ENCODE measurements at places on chromosomes 3 and 15.

- no peak for DNase-seq
Measured at GRCh38 chr15:52146261-52146660, 33.7 kb upstream of the BCL2L10 start.

GRCh38 chr3:128698211-128699047 lies 27.6 kb upstream of the RAB7A start:
- DNase-seq, result no peak

DNA sequence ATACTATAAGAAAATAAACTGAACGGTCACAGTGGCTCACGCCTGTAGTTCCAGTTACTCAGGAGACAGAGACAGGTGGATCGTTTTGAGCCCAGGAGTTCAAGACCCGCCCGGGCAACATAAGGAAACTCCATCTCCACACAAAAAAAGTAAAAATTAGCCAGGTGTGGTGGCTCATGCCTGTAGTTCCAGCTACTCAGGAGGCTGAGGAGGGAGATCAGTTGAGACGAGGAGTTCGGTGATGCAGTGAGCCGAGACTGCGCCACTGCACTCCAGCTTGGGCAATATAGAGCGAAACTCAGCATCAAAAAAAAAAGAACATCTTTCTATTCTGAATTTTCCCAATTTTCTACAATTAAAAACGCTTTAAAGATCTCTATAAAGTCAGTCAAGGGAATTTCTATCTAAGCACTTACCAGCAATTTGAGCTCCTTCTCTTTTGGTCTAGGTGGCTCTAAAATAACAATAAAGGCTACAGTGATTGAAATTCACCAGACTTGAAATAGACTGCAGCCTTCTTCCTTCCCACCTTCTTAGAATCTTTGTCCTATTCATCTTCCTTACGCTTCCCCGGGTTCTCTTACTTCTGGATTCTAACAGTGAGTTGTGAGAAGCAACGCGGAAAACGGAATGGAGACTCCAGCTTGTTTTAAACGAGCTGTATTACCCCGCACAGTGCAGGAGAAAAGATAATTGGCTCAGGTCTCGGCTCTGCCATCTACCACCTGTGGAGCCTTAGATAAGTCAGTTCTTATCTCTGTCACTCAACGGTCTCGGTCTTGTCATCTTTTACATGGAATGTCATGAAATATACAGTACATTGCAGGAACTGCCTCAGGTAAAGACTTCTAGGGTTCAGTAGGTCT lies 812 bp upstream of the SEC62 start:
- DNase-seq, result no peak

GRCh38 chr3:194908496-194908895 lies 222.8 kb downstream of the FAM43A start:
- DNase-seq, result no peak

GRCh38 chr15:92393980-92394308 lies 263 bp downstream of the ST8SIA2 start:
- no peak for DNase-seq

DNA sequence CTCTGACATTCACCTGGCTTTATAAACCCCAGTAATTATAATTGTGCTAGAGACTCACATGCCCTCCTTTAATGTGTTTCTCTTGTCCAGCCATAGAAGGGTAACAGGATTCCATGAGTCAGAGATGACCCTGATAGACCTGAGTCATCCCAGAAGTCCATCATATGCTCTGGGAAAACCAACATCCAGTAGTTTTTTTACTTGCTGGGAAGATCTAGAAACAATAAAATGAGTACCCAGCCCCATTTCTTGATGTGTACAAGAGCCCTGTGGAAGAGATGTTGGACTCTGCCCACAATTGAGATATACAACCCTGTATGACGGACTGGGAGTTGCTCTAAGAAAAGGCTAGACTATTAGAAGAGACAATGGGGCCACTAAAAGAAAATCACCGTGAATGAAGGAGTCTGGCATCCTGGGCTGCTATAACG lies 22.4 kb upstream of the THUMPD3 start:
- peak; percentile 91 for DNase-seq

- no peak for DNase-seq
Measured at GRCh38 chr15:80214910-80215309, 37.1 kb downstream of the CTXND1 start.

DNA sequence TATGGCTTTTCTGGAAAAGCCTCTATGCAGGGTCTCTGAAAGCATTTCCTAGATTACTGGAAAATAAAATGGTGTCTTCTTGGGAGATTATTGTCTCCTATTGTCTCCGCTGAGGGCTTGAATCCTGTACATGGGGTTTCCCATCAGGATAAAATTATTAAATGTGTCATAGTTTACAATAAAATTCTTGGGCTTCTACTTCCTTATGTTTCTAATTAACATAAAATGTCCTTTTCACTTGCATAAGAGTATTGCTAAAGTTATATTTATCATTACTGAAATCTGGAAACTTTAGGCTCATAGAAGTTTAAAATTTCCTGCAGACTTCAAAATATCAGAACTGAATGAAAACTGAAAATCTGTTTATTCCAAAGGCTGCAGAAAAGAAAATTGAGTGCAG lies 595.5 kb upstream of the AGTR1 start:
- no peak for DNase-seq

- DNase-seq, result peak; percentile 50
Measured at GRCh38 chr15:25690673-25691543, 172.2 kb downstream of the ATP10A start.

DNA sequence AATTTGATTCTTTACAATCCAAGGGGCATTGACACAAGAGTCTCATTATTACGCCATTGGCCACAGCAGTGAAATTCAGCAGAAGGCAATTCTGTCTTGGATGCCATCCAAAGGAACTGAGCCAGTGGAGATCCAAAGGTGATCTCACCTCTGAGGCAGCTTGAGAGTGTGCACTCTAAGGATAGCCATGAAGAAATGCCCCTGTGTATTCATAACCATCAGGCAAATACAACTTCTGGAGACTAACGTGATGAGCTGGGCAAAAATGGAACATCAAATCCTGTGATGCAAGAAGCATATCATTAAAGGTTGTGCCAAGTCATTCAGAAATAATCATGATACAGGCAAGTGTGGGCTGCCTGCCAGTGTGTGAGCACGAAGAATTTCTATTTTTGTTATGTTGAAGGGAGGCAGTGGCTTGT lies 41.4 kb downstream of the ROBO2 start:
- peak; percentile 69 for DNase-seq

- DNase-seq, result peak; percentile 84
Measured at GRCh38 chr15:62607643-62608042, 434.9 kb upstream of the TPM1 start.

GRCh38 chr15:31070867-31071266 lies 30.7 kb downstream of the TRPM1 start:
- DNase-seq, result no peak

DNA sequence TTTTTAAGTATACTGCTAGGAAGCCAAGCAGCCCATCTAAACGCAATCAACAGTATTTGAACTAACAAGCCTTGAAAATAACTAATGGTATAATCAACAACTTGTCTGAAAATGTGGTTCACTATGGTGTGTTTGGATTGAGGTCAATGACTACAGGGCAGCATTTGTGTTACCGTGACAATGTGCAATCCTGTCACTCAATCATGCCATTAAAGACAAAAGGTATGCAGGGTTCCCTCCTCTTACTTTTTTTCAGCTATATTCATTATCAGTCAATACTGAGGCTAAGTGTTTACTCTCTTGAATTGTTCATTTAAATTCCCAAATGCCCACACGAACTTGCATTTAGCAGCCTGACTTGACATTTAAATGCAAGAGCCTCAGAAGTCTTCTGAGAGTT lies 1099.3 kb upstream of the EPHA6 start:
- DNase-seq, result no peak

DNA sequence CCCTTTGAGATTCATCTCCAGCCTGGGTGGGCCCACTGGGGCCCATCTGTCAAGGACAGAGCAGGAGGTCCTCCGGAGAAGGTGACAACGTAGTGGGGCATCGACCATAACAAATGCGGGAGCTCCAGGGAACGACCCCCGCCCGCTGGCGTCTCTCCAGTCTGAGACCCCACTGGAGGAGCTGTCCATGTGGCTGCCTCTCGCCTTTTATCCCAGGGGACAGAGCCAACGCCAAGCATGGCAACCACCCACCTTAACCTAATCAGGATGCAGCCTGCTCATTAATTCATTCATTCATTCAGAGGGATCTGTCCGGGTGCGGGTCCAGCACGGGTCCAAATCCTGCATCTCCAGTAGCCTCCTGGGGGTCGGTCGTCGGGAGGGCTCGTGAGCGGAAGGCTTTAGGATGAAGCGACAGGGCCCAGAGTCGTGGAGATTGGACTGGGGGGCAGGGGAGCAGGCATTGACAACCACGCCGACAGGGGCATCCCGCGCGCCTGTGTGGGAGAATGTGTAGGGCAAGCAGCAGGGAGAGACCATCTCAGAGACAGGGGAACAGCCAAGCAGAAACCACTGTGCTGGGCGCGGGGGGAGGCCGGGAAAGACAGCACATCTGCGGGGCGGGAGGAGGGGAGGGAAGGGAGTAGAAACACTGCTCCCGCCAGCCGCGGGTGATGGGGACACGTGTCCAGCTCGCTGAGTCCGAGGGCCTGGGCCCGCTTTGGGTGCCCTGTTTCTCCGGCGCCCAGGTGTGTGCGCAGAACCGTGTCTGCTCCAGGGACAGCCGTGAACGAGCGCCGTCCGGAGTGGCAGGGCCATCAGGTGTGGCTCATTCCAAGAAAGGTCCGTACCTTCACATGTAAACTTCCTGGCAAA lies 1.9 kb downstream of the PIGZ start:
- DNase-seq, result no peak

- DNase-seq, result no peak
Measured at GRCh38 chr15:82966671-82967071, 14.2 kb upstream of the HOMER2 start.

GRCh38 chr15:81955382-81956062 lies 90.3 kb downstream of the MEX3B start:
- DNase-seq, result no peak

GRCh38 chr3:160174621-160175020 lies 50.6 kb upstream of the C3orf80 start:
- no peak for DNase-seq

DNA sequence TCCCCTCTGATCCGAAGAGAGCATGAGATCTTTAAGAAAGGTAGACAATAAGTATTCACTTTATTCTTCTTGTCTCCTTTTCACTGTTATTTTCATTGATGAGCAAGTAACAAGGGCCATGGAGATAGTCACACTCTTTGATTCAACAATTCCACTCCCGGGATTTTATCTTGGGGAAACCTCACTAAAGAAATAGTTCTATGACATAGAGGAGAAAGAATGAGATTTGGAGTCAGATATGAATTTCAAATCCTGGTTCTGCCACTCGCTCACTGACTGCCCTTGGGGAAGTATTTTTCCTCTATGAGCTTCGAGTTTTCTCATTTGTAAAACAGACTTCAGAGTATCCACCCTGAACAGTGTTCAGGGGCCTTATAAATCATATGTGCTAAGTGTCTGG lies 514.6 kb downstream of the NLGN1 start:
- DNase-seq, result no peak

DNA sequence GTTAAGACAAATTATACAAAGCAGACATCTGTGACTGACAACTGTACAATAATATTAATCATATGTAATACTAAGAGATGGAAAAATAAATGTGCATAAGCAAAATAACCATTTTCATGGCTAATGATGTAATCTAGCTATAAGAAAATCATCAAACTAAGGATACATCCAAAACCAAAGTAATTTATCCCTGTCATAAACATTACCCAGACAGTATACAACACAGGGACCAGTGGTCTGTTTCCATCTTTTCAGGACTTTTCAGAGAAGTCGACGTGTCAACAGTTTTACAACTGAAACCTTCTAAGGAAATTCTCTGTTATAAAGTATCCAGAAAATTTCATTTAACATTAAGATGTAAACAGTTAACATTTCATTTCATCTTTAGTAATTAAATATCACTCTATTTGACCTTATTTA lies 11.0 kb downstream of the THBS1 start:
- no peak for DNase-seq

DNA sequence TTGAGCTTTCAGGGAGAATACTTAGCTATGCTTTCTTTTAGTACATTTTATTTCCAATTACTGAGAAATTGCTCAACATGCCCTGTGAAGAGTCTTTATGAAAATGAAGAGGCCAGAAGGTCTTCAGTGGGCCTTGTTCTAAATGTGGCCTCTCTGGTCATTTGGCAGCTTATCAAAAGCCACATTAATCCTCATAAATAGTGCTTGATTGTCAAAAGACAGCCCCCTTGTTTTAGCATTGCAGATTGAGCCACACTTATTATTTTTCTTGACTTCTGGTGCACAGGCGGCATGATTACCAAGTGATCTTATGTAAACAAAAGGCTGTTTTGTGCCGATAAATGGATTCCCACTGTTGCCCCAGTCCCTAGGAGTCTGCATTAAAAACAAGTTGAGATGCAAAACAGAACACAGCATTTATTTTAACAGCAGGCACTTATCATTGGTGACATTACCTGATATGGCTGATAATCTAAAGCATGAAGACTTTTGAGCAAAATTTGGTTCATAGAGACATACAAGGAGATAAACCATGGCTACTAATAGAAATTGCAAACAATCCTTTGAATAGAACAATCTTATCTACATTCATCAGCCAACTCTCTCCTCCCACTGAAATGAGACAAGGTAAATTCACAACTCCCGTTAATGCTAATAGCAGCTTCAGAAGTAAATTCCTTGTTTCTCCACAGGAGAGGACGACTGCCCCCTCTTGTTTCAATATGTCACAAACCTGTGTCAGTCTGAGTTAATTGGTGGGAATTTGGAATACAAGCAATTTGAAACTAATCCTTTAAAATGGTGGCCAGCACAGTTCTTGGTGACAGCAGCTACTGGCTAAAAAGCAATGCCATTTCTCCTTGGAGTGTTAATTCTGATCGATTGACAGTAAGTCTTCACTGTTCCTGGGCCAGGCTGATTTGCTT lies 194.3 kb downstream of the NSUN3 start:
- DNase-seq, result no peak

- DNase-seq, result peak; percentile 78
Measured at GRCh38 chr15:55742927-55743728, at the start of gene PRTG. PRTG (minus strand) TSS chr15:55743152; CDS start chr15:55742931, 221 bp downstream.

- peak; percentile 53 for DNase-seq
Measured at GRCh38 chr3:158434412-158435038, 136.5 kb upstream of the MLF1 start.

GRCh38 chr15:27623560-27624305 lies 475.4 kb downstream of the OCA2 start:
- no peak for DNase-seq

- no peak for DNase-seq
Measured at GRCh38 chr15:93217343-93217742, 128.3 kb upstream of the RGMA start.

- DNase-seq, result no peak
Measured at GRCh38 chr3:132628157-132628556, 31.1 kb downstream of the ACKR4 start.

- no peak for DNase-seq
Measured at GRCh38 chr3:189138901-189139610, 32.7 kb upstream of the TPRG1 start.

- DNase-seq, result no peak
Measured at GRCh38 chr3:124158168-124158881, 166.4 kb upstream of the ROPN1 start.

GRCh38 chr3:60703956-60704736 lies 547.1 kb downstream of the FHIT start:
- peak; percentile 57 for DNase-seq

DNA sequence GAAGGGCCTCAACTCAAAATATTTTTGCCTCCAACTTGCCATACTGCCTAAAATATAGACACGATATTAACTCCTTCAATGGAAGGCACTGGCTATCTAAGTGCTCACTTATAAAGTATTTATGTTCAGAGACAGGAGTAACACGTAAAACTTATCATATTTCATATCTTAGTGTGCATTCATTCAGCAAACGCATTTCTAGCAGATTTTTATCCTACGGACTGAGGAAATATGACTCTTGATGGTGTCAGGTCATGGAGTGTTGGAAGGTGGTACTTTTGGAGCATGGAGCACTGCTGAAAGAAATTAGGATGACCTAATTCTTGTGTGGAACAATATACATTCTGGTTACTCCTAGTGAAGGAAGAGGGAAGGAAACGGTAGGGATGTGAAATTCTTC lies 43.8 kb upstream of the LEKR1 start:
- DNase-seq, result no peak

Data from HCEC 1CT (cell line).